T-helper 2 cell (primary cell): ENCODE measurements at places on chromosomes 16 and 17.

GRCh38 chr17:81713004-81713555 lies 996 bp downstream of the SLC25A10 start:
- no peak for DNase-seq

- DNase-seq = no peak
Observed at GRCh38 chr16:73062743-73063733, 15.1 kb upstream of the ZFHX3 start.

GRCh38 chr16:81716478-81717225 lies 62.4 kb upstream of the PLCG2 start:
- no peak for DNase-seq

DNA sequence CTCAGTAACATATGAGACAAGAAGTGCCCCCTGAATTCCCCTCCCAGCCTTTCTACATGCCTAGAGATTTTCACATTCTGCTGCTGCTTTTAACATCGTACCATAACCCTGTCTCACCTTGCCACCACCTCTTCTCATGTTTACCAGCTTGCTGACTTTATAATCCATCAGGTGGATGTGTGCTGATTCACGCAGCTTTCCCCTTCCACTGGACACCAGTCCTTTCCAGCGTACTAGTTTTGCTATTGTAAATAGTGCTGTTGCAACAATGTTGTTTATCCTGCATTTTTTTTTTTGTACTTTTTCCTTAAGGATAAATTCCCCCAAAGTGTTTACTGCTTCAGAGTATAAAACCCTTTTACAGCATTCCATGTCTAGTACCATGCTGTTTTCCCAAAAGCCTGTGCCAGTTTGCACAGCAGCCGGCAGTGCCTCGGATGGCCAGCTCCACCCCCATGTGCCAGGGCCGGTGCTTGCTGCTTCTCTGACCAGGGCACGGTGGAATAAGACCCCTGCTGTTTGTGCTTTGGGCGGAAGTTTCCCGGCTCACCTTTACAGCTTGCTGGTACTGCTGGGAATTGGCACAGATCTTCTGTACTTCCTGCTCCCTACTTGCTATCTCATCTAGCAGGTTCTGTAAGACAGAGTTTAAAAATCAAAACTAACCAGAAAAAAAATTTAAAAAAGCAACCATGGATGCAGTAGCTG lies 41.3 kb downstream of the UBN1 start:
- no peak for DNase-seq

DNA sequence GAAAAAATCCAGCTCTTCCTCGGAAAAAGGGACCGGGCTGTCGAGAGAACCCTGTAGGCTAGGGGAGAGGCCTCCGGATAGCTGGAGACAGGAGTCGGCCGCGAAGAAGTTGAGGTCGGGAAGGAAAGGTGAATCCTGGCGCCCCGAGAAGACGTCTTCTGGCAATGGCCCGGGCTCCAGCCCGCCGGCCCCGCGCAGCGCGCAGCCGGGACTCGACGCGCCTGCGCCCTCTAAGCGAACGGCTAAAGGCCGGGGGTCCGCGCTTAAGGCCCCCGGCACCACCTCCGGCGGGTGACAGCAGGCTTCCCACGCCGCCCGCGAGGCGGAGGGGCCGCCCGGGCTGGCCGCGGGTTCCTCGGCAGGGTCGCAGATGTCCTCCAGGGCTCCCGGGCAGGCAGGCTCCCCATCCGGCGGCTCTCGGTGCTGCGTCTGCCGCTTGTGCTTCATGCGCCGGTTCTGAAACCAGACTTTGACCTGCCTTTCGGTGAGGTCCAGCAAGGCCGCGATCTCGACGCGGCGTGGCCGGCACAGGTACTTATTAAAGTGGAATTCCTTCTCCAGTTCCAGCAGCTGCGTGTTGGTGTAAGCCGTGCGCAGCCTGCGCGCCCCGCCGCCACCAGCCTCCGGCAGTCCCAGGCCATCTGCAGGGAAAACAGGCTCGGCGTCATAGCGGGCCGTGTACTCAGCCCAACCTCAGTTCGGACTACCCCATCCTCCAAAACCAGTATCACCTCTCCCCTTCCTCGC lies 1.6 kb downstream of the HOXB2 start:
- peak; percentile 22 for DNase-seq

DNA sequence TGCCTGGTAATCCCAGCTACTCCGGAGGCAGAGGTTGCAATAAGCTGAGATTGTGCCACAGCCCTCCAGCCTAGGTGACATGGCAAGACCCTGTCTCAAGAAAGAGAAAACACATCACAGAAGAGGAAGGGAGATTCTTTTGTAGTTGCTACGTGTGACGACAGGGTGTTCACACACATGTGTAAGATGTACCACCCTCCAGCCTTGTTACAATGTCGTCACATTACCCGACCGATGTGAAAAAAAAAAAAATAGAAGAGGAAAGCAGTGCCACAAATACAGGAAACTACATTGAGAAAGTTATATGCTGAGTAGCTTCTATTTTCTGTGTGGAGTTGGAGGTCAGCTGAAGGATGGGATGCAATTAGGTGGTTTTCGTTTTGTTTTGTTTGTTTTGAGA lies 56.0 kb downstream of the CLUH start:
- no peak for DNase-seq

GRCh38 chr17:79777120-79777893 lies 641 bp upstream of the CBX2 start:
- no peak for DNase-seq

GRCh38 chr17:66620528-66620927 lies 214.4 kb upstream of the CACNG5 start:
- DNase-seq = no peak

- DNase-seq = no peak
Observed at GRCh38 chr17:20010099-20010863, 1.1 kb downstream of the SPECC1 start.

DNA sequence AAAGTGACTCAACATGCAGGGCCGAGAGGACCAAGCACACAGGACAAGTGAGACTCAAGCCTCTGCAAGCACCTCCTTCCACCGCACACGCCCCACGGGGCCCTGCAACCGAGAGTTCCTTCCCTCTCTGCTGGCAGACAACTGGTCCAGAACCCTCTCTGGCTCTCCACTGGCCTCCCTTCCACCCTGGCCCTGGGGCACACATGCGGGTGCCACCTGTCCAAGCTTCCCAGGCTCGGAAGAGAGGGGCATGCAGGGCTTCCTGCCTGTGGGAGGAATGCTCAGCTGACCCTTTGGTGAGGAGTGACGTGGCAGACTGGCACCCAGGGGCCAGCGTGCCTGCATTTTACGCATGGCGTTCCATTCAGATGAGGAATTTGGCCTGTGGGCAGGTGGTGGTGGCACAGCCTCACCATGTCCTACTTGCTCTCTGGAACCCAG lies 59.8 kb downstream of the PIPOX start:
- no peak for DNase-seq

GRCh38 chr17:66185862-66186261 lies 6.1 kb downstream of the CEP112 start:
- no peak for DNase-seq

DNA sequence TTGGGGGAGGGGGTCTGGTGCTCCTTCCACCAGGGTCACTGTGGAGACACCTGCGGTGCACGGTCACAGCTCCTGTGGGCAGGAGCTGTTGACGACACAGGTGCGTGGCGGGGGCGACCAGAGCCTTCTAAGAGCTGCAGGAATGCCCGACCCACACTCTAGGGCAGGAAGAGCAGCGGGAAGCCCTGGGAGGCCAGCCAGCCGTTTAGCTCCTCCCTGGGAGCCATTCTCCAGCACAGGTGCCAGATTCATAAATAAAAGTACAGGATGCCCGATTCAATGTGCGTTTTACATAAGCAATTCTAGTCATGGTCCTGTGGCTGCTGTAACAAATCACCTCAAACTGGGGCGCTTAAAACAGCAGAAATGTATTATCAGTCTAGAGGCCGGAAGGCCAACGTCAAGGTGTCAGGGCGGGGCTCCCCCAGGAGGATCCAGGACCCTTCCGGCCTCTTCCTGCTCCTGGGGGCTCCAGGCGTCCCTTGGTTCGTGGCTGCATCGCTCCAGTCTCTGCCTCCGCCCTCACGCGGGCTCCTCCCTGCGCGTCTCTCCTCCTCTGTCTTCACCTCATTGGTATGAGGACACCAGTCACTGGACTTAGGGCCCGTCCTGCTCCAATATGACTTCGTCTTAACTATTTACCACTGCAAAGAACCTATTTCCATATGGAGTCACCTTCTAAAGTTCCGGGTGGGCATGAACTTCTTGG lies 155.4 kb downstream of the FOXL1 start:
- DNase-seq = no peak

GRCh38 chr17:45436161-45436560 lies 3.5 kb upstream of the ARHGAP27 start:
- DNase-seq = no peak
